Thoracic aorta (tissue), 2 donors: ENCODE measurements at places on chromosomes 5 and 9.

- H3K4me3 ChIP-seq, result no peak overlapping the region
- no peaks in the 10 kb centered on the region for H3K4me1 ChIP-seq
- no peak overlapping the region for H3K27ac ChIP-seq
- no peak for DNase-seq
These were observed 99.1 kb upstream of the ABCA1 start for GRCh38 chr9:105027084-105027483.

GRCh38 chr9:115296831-115297565, 179.0 kb upstream of the TNC start:
- H3K4me3 ChIP-seq, result no peak overlapping the region
- no peak overlapping the region for H3K27ac ChIP-seq
- H3K36me3 ChIP-seq, result no peaks in the 10 kb centered on the region
- no peak for DNase-seq
- no peaks in the 10 kb centered on the region for H3K27me3 ChIP-seq
- peaks cover 22% of the 10 kb centered on the region for H3K4me1 ChIP-seq

GRCh38 chr9:104795082-104795481, 31.2 kb downstream of the NIPSNAP3B start:
- H3K36me3 ChIP-seq, result peaks cover 41% of the 10 kb centered on the region
- no peak for DNase-seq
- no peak overlapping the region for H3K4me3 ChIP-seq
- H3K4me1 ChIP-seq, result no peaks in the 10 kb centered on the region
- H3K27ac ChIP-seq, result no peak overlapping the region

- H3K27me3 ChIP-seq, result no peaks in the 10 kb centered on the region
- H3K4me1 ChIP-seq, result no peaks in the 10 kb centered on the region
- DNase-seq, result no peak
- H3K36me3 ChIP-seq, result no peaks in the 10 kb centered on the region
- H3K27ac ChIP-seq, result no peak overlapping the region
These were observed 28.4 kb upstream of the BTNL3 start for GRCh38 chr5:180960209-180960608.

DNA sequence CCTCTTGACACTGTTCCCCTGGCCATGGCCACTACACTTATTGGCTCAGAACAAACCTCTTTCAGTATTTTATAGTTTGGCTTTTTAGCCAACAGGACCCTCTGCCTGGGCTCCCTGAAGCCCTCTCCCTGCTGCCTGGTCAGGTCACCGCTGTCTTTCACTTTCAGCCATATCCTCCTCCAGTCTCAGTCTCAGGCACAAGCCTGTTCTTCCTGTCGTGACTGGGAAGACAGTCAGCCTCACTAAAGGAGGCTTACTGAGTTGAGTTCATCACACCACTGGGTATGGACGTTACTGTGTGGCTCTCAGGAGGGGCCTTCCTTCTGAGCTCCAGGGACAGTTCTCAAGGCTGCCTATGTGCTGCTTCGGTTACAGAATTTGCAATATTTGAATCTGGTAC, 2.0 kb downstream of the QSOX2 start:
- no peaks in the 10 kb centered on the region for H3K27me3 ChIP-seq
- no peak overlapping the region for H3K4me3 ChIP-seq
- no peak overlapping the region for H3K27ac ChIP-seq
- H3K4me1 ChIP-seq, result peaks cover 8% of the 10 kb centered on the region

GRCh38 chr5:2674456-2674855, 77.0 kb downstream of the IRX2 start:
- H3K4me3 ChIP-seq, result no peak overlapping the region
- H3K27me3 ChIP-seq, result no peaks in the 10 kb centered on the region
- no peaks in the 10 kb centered on the region for H3K4me1 ChIP-seq
- no peaks in the 10 kb centered on the region for H3K36me3 ChIP-seq
- DNase-seq, result no peak
- H3K27ac ChIP-seq, result no peak overlapping the region

DNA sequence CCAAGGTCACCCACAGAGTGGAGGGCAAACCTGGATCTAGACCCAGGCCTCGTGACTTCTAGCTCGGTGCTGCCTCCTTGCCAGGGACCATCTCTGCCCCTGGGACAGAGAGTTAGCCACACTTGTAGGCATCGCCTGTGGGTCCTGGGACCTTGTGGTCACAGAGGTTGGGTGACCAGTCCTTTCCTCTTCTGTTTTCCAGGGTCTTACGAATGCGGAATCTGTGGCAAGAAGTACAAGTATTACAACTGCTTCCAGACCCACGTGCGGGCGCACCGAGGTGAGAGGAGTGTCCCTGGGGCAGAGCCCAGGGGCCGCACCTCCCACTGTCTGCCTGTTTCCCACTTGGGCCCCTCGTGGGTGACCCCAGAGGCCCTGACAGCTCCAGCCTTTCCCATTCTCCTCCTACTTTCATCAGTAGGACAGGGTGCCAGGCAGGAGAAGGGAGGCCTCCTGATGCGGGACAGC, 76.3 kb downstream of the AMBP start:
- no peaks in the 10 kb centered on the region for H3K27me3 ChIP-seq
- H3K4me3 ChIP-seq, result no peak overlapping the region
- peaks cover 1% of the 10 kb centered on the region for H3K36me3 ChIP-seq
- H3K4me1 ChIP-seq, result peaks cover 58% of the 10 kb centered on the region
- peak overlapping the region; percentile 17 for H3K27ac ChIP-seq

GRCh38 chr5:5708367-5708919, 286.0 kb downstream of the ICE1 start:
- no peaks in the 10 kb centered on the region for H3K36me3 ChIP-seq
- H3K27ac ChIP-seq, result no peak overlapping the region
- H3K4me3 ChIP-seq, result no peak overlapping the region
- DNase-seq, result no peak
- H3K4me1 ChIP-seq, result no peaks in the 10 kb centered on the region
- H3K27me3 ChIP-seq, result no peaks in the 10 kb centered on the region

- H3K4me3 ChIP-seq, result no peak overlapping the region
- no peaks in the 10 kb centered on the region for H3K27me3 ChIP-seq
- peaks cover 15% of the 10 kb centered on the region for H3K4me1 ChIP-seq
- H3K27ac ChIP-seq, result no peak overlapping the region
These were observed 34.8 kb downstream of the VAV2 start for GRCh38 chr9:133957328-133957727.

GRCh38 chr5:61534481-61535267, 202.6 kb downstream of the ZSWIM6 start:
- no peak overlapping the region for H3K4me3 ChIP-seq
- H3K36me3 ChIP-seq, result peaks cover 7% of the 10 kb centered on the region
- H3K4me1 ChIP-seq, result no peaks in the 10 kb centered on the region
- no peak for DNase-seq

DNA sequence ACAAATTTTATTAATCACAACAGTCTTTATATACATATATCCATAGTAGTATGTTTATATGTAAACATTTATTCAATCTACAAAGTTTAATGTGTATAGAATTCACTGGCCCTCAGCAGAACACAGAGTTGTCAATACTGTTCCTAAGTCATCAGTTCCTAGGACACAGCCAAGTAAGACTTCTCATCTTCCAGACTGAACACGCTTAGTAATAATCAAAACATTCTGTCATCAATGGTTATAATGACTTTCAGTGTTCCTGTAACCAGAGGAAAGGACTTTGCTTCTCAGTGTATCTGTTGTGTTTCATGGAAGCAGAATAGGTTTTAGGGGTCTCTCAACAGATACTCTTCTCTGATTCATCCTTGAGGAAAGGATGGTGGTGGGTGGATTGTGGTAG, 82.2 kb downstream of the SMIM23 start:
- DNase-seq, result no peak
- H3K4me1 ChIP-seq, result peaks cover 19% of the 10 kb centered on the region
- H3K27me3 ChIP-seq, result no peaks in the 10 kb centered on the region
- no peak overlapping the region for H3K4me3 ChIP-seq
- peaks cover 11% of the 10 kb centered on the region for H3K36me3 ChIP-seq
- H3K27ac ChIP-seq, result no peak overlapping the region

- no peak overlapping the region for H3K27ac ChIP-seq
- H3K27me3 ChIP-seq, result no peaks in the 10 kb centered on the region
- no peak for DNase-seq
- H3K4me3 ChIP-seq, result no peak overlapping the region
- H3K4me1 ChIP-seq, result peaks cover 10% of the 10 kb centered on the region
These were observed 18.4 kb downstream of the F2RL2 start for GRCh38 chr5:76604838-76605237.

DNA sequence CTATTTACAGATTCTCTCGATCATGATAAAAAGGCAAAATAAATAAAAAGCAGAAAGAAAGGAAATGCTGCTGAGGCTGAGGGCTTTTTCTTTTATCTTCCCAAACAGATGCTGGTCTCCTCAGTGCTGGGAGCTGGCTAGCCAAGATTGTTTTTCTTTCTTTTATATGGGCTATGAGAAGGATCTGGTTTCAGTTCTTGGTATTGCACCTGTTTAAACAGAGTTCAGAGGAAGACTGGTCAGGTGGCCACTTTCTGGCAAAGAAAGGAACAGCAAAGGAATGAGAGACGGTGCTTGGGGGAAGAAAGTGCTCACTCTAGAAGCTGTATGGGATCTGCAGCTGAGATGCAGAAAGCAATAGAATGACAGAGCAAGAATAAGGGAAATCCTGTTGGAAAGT, 88.9 kb downstream of the SLF1 start:
- no peak for DNase-seq
- no peak overlapping the region for H3K4me3 ChIP-seq
- H3K36me3 ChIP-seq, result no peaks in the 10 kb centered on the region

DNA sequence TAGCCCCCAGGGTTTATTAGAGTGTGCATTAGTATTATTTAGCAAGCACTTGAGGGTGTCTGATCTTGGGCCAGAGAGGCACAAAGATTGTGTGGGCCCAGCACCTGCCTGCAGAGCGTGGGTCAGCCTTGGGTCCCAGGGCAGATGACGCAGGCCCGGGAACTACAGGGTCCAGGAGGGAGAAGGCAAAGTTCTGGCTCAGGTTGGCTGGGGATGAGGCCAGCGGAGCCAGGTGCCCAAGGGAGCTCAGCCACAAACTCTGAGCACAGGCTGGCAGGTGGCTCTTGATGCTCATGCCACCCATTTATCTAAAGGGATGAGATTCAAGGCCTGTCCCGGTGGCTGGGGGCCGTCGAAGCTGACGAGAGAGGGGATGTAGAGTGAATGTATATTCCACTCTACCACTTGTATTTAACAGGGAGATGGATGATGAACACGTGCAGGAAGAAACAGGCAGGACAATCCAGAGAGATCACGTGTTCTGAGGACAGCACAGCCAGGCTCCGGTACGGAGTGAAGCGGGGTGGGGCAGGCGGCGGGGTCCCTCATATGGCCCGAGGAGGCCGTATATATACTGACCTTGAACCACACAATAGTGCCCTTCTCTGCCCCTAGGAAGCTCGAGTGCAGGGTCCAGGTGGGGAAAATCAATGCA, 818 bp upstream of the OBP2A start:
- H3K27me3 ChIP-seq, result no peaks in the 10 kb centered on the region
- no peak for DNase-seq
- H3K36me3 ChIP-seq, result no peaks in the 10 kb centered on the region
- no peaks in the 10 kb centered on the region for H3K4me1 ChIP-seq
- H3K4me3 ChIP-seq, result no peak overlapping the region

DNA sequence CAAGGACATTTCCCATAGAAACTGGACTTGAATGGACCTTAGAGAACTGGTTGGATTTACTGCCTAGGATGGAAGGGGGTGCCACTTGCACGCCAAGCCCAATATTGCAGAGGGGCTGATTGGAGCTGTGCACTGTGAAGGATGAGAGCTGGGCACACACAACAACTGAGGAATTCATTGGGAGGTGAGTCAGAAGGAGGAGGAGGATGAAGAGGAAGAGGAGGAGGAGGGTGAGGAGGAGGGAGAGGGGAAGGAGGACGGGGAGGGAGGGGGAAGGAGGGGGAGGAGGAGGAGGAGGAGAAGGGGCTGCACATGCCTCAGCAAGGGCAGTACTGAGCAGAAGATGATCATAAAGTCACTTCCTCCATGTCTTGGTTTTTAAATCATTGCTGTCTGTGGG, 5.7 kb upstream of the ICE1 start:
- peaks cover 13% of the 10 kb centered on the region for H3K4me1 ChIP-seq
- no peak for DNase-seq
- no peak overlapping the region for H3K4me3 ChIP-seq

DNA sequence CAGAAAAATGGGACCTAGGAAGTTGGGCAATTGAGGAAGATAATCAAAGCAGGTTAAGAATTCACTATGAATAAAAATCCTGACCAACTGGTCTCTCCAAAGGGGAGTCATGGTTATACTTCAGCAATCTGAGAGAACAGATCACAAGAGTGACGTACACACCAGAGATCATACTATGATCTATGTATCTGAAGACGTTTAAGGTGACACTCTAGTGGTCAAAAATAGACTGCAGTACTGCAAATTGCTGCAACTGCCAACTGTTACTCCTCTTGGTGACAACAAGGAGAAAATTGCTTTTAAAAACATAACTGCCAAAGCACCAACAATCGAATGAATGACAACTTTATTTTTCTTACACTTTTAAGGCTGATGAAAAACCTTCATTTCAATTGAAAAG, 4.9 kb downstream of the AK6 start:
- H3K36me3 ChIP-seq, result peaks cover 11% of the 10 kb centered on the region
- no peak overlapping the region for H3K4me3 ChIP-seq
- no peaks in the 10 kb centered on the region for H3K27me3 ChIP-seq
- peaks cover 11% of the 10 kb centered on the region for H3K4me1 ChIP-seq

DNA sequence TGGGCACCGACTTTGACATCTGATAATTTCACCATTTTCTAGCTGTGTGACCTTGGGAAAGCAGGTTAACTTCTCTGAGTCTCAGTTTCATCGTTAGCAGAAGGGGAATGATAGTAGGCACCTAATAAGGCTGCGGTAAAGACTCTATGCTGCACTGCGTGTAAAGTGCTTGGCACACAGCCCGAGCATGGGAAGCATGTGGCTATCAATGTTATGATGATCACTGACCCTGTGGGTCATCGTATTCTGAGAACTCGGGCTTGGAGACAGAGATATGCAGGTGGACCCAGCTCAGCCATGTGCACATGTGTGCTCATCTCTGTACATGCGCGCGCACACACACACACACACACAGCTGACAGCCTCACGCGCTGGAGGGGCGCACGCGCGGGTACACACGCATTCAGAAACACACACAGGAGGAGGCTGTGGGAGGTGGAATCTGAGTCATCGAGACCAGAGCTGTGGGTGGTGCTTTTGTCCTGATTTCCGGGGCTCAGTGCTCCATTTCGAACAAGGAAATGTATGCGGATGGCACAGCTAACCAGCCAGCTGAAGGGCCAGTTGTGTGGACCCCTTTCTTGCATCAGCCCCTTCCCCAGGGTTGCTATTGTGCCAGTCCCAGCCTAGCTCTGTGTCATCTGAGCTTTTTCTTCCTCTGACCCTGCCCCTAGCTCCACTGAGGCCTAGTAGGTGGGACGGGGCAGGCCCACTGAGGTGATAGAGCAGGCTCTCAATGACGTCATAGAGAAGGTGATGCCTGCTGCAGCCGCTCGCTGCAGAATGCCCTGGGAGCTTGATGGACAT, 11.1 kb upstream of the ARAP3 start:
- DNase-seq, result no peak
- no peak overlapping the region for H3K27ac ChIP-seq
- H3K4me3 ChIP-seq, result no peak overlapping the region

DNA sequence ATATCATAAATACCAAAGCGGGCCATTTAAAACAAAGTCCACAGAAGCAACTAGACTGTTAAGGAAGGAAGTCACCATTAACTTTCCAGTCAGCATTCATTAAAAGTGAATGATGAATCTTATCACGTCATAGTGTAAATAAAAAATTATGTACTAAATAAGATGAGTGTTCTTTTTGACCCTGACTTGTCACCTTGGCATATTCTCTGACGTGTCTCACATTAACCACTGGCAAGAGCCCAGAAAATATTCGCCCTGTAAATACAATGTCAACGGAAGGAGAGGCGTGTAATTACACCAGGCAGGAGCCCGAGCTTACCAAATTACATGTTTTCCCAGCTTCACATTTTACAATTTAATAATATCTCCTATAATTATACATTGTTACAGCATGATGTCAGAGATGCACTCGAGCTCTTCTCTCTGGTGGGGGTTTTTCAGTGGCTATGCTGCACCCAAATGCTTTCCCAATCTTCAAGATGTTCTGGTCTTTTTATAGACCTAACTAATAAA, 29.3 kb upstream of the UBE2QL1 start:
- no peak for DNase-seq
- no peaks in the 10 kb centered on the region for H3K27me3 ChIP-seq
